MG63 (cell line): ENCODE measurements at places on chromosomes 12 and 14. TPM values are rescaled to one million over a fixed set of nuclear protein-coding genes. Genes with fewer than 3 reads are reported as not detected.

Gene COPZ1
- 243 and 381 TPM in 2 replicates for total RNA-seq

Gene RIPK3
- not detected in 2 replicates for total RNA-seq

Gene ARHGAP9
- total RNA-seq: not detected in 2 replicates

GRCh38 chr14:84622357-84622756 lies 907.6 kb upstream of the FLRT2 start:
- DNase-seq: no peak

GRCh38 chr12:89238593-89238992 lies 113.7 kb downstream of the DUSP6 start:
- no peak for DNase-seq

DNA sequence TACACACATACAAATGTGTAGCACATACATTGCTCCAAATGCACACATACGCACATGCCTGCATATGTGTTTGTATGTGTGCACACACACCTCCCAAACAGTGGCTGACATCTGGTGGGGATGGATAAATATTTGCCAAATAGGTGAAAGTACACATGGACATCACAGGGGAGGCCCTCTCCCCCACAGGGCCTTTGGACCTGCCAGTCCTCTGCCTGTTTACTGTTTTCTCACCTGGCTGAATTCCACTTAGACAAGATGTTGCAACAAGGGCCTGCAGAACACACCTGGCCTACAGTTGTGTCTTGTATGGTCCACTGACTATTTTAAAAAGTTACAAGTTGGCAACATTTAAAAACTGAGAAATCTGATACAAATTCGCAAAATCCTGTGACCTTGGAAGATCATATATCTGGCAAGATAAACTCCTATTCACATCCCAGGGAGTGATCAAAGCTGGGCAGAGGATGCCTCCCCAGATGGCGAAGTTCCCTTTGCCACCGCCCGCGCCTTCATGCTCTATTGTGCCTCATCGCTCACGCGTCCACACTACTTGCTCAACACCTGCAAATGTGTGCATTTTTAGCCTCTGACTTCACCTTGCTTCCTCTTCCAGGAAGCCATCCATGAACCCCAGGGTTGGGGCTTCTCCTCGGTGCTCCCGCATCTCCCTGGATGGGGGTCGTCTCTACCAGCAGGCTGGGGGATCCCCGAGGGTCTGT lies 118.4 kb upstream of the FZD10 start:
- DNase-seq: no peak

DNA sequence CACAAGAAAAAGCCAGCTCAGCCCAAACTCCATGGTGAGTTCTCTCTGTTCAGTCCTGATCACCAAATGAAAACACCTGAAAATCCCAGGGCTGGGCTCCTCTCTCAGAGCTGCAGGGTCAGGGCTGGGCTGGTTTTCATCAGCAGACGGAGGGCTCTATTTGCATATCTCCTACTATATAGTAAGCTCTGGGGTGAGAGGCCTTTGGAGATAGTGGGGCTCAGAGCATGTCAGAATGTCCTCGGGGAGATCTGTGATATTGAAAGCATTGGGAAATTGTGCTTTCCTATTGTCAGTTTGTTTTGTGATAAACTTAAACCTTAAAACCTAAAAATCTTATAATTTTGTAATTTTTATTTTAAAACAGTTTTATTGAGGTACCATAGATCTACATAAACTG lies 742.6 kb downstream of the TMEM121 start:
- DNase-seq: no peak

Gene CMKLR1
- 1.3 and 1.5 TPM in 2 replicates for total RNA-seq

- no peak for DNase-seq
These were observed 460.0 kb downstream of the FUT8 start for GRCh38 chr14:65872536-65872935.

DNA sequence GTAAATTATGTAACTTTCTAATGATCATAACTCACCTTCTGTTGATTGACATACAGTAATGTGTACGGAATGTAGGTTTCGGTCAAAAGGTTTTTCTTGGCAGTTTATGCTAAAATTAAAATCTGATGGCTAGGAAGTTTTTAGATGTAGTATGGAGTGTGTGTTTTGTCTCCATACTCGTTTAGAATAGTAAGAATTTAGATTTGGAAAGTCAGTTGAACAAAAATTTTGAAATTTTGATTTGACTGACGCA lies 859 bp downstream of the PALS1 start:
- no peak for DNase-seq

- no peak for DNase-seq
These were observed 168.2 kb downstream of the LRRK2 start for GRCh38 chr12:40393026-40393425.

DNA sequence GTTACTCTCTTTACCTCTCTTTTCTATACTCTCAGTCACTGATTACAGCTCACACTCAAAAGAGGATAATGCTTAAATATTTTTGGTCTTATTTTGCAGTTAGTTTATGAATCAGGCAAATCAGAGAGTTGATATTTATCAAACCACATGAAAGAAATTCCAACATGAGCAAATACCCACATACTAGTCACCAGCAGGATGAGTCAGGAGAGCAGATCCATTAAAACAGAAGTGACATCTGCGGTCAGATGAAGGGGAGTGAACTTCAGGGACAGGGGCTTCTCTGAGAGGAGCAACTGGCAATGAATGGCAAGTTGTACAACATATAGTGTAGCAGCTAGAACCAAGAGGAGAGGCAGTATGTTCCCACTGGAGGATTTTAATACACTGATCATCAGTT lies 258.7 kb downstream of the SYT10 start:
- DNase-seq: peak; percentile 10

DNA sequence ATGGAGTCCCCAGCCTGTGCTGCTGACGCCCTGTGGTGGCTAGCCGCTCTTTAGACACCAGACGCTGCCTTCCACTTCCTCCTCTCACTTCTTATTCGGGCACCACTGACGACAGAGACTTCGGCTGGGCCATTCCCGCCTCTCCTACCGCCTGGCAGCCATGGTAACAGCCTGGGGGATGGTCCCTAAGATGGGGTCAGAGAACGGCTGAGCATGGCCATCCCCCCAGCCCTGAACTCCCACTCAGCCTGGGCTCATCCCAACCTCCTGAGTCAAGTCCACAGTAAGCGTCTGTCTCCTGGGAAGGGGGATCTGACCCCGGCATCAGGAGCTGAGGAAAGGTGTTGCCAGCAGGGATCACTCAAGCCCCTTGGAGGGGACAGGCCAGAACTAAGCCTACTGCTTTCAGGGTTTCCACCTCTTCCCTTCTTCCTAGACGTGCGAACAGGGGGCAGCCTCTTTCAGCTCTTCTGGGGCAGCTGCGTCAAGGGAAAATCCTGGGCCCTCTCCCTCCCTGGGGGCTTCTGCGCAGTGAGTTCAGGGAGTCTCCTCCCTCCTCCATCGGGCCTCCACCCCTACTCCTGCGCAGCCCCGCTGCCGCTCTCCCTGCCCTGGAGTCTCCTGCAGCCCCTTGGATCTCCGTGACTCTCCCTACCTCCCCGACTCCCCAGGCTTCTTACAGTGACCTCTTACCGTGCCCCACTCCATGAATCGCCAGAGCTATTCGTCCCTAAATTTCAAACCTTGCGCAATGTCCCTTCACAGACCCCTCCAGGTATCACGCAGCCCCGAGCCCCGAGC lies 643 bp upstream of the TAMALIN start:
- no peak for DNase-seq

DNA sequence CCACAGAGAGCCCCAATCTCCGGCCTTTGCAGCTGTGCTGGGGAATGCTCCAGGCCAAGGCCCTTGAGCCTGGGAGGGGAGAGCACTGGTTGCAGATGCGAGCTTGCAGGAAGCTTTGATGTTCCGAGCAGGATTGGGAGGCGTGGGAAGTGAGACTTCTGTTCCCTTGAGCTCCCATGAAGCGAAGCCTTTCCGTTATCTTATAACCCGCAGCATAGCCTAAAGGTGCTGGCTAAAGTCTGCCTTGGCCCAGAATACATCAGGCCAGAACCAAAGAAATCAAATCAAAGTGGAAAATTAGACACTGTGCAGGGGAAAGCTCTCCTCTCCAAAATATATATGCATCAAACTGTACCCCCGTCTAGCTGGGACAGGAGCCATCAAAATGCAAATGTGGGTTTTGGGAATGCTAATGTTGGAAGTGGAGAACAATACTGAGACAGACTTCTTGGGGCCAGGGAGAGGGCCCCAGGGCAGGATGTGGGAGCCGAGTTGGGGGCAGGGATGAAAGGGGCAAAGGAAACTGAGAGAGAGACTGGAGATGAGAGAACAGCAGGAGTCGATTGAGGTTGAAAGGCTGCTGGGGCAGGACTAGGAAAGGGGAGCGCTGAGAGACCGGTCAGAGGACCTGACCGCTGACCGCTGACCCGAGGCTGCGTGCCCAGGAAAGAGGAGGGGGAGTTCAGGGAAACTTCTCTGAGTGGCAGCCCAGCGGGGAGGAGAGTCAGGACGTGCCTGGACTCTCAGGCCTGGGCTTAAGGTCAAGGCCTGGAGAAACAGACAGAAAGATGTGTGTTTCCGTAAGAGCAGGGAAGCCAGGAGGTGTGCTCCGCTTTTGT lies 152.2 kb upstream of the PARP11 start:
- DNase-seq: no peak

GRCh38 chr12:49920241-49920914 lies 16.7 kb upstream of the FAIM2 start:
- peak; percentile 40 for DNase-seq

DNA sequence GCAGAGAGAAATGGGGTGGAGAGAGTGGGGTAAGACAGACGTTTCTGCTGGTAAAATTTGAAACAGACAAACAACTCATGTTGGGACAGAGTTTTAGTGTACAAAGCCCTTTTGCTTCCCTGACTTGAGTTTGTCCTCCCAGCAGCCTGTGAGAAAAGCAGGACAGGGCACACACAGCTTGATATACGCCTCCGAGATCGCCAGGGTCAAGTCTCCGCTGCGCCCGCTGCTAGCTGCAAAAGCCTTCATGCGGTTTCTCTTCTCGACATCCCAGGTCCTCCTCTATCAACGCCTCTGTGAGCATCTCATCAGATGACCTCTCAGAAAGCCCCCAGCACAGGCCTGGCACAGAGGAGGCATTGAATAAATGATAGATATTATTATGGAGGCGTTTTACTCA lies 9.4 kb upstream of the BCL11B start:
- DNase-seq: no peak

Gene REP15
- total RNA-seq: 1.2 and 1.4 TPM in 2 replicates

DNA sequence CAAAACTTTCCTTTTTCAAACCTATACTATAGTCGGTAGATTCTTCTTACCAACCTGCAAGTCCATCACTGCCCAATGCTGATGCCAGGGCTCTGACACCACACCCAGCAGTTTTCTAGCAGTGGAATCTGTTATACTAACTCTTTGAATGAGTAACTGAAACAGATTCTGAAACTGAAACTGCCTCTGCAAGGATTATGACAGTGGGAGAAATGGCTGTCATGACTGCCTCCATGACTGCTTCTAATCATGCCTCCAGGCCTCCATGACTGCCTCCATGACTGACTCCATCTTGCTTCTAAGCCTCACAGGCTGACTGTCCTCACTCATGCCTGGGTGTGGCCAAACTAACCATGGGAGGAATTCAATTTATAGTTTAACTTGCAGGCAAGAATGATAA lies 29.4 kb upstream of the OXA1L start:
- no peak for DNase-seq

- DNase-seq: no peak
These were observed 13.4 kb downstream of the SSTR1 start for GRCh38 chr14:38221077-38221476.

Gene KCNJ8
- total RNA-seq: not detected in 2 replicates

Gene PRH2
- not detected in 2 replicates for total RNA-seq

- no peak for DNase-seq
These were observed 95.4 kb upstream of the DIO3 start for GRCh38 chr14:101465795-101466448.

DNA sequence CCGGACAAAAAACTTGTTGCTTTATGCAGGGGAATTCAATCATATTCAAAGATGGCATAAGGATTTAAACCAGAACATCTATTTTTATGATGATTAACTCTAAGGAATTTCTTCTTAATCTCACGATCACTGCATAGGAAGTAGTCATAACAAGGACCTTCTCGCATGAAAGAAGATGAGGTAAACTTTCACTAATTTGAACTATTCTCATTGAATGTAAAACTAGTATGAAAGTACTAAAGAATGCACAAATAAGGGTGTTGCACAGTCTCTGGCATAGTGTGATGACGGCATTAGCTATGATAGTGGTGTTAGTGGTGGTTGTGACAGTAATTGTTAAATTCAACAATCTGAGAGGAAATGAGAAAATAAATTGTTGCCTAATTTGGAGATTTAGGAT lies 280.0 kb downstream of the SLC6A15 start:
- DNase-seq: no peak

DNA sequence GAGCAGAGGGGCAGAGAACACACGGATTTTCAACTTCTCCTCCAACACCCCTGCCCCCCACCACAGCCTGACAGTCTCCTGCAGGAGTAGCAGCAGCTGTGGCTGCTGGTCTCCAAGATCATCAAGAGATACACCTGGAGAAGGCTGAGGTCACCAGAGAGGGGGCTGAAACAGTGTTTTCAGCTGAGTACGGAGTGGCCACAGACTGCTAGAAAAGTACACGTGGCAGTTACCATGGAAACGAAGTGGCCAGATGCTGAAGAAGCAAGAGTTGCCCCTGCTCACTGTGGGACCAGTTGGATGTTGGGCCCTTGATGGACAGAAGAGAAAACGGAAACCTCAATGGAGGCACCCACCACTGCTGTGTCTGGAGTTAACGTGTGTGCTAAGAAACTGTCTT lies 4.9 kb upstream of the DIABLO start:
- no peak for DNase-seq

Gene ERG28
- 3.4 and 7.3 TPM in 2 replicates for total RNA-seq

DNA sequence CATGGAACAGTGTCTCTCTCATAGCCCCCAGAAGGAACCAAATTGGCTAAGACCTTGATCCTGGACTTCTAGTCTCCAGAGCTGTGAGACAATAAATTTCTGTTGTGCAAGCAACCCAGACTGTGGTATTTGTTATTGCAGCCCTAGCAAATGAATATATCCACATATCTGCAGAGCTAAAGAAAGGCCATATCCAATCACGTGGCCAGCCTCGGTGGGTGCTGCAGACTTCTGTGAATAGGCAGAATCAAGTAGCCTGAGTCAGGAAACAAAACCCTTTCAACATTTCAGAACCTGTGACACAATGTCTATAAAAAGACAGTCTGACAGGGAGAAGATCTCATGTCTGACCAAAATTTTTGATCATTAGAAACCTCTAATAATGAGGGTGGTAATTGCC lies 71.0 kb upstream of the CPM start:
- DNase-seq: no peak

- no peak for DNase-seq
These were observed 58.0 kb upstream of the DAAM1 start for GRCh38 chr14:59130462-59130861.

Gene PIWIL1
- not detected in 2 replicates for total RNA-seq

GRCh38 chr12:90321369-90321768 lies 612.7 kb upstream of the ATP2B1 start:
- no peak for DNase-seq
